Calu3 (cell line): ENCODE measurements at places on chromosomes 16 and 17. TPM values are rescaled to one million over a fixed set of nuclear protein-coding genes. Genes with fewer than 3 reads are reported as not detected.

Gene CLEC3A
- total RNA-seq = not detected in 2 replicates

Gene NDRG4
- 4.9 and 6.1 TPM in 2 replicates for total RNA-seq

DNA sequence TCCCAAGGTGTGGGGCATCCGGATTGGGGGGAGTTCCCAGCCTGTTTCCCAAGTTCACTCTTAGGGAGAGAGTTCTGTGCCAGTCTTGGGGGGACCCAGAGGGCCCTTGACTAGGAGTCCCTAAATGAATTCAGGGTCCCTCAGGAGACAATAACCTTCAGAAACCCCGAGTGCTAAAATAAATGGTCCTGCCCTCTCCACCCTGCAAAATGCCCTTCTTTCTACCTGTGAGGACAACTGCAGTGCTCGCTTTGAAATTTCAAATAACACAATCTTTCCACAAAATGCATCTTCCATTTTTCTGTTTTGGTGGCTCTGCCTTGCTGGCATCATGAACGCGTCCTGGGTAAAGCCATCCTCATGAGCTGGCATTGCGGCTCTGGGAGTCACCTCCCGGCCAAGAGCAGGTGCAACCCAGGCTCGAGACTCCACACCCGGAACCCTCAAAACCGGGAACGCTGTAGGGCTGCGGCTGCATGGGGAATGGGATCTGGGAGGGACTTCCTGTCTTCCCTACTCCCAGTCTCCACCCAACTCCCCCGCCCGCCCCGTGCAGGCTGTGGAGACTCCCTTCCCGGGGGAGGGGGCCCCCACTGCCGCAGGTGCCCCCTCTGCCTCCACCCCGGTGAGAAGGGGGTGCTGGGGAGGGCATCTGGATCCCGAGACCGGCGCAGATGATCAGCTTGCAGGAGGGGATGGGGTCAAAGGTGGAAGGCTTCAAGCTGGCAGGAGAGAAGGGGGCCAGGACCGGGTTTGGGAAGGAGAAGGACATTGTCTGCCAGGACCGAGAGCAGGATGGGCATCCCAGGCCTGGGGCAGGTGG, at the start of gene ZNF205:
ZNF205 (plus strand) TSS at position 529 of the 823 bp plus-strand sequence. CDS start 845 bp downstream, outside the sequence.
- H3K4me1 ChIP-seq = peaks cover 23% of the 10 kb centered on the region
- peaks cover 25% of the 10 kb centered on the region for H3K36me3 ChIP-seq
- H3K4me3 ChIP-seq = peak within 1 kb of the TSS; percentile 87
- DNase-seq = peak; percentile 93
- peak within 1 kb of the TSS; percentile 15 for H3K27ac ChIP-seq

Gene MAP2K6
- 8.3 and 13.0 TPM in 2 replicates for total RNA-seq

Gene IL34
- 0.35 and 0.39 TPM in 2 replicates for total RNA-seq

Gene NPB
- 0.27 and 0.47 TPM in 2 replicates for total RNA-seq

- H3K36me3 ChIP-seq = no peaks in the 10 kb centered on the region
- H3K4me1 ChIP-seq = no peaks in the 10 kb centered on the region
- H3K27me3 ChIP-seq = peaks cover 90% of the 10 kb centered on the region
- H3K27ac ChIP-seq = no peak overlapping the region
Observed at GRCh38 chr17:33164169-33164881, 128.8 kb downstream of the ASIC2 start.

DNA sequence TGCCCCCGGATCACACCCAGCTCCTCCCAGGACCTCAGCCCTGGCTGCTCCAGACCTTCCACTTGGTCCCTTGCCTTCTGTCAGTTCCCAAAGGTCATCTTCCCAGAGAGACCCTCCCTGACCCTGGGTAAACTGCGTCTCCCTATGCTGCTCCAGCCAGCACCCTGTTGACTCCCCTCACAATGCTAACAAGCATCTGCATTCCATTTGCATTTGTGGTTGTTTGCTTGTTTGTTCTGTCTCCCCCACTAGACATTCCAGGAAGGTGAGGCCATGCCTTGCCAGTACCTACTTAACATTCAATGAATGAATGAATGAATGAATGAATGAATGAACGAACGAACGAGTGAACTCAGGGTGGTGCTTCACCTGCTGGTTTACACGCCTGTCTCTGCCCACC, 171.2 kb downstream of the WSCD1 start:
- H3K4me3 ChIP-seq = no peak overlapping the region
- no peaks in the 10 kb centered on the region for H3K36me3 ChIP-seq
- H3K27ac ChIP-seq = no peak overlapping the region
- peaks cover 62% of the 10 kb centered on the region for H3K27me3 ChIP-seq
- no peaks in the 10 kb centered on the region for H3K4me1 ChIP-seq
- DNase-seq = no peak

Gene CA7
- total RNA-seq = not detected in 2 replicates
